ENCODE measurements at places on chromosomes 7 and 10.

DNA sequence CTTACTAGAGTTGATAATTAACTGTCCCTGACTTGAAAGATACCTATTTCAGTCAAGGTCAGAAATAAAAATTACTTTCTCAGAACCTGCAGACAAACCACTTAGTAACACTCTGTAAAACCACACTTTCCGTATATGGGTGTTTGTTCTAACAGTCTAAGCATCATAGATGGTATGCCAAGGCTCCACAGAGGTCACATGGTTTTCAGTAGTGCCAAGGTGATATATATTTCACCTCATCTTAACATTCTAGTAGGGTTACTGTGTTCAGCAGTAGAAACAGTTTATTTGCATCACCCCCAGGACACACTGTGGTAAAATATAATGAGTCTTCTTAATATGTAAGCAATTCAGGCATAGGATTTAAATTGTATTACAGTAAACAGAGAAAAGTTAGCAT lies 61.5 kb downstream of the KCND2 start:
- no peak for DNase-seq

DNA sequence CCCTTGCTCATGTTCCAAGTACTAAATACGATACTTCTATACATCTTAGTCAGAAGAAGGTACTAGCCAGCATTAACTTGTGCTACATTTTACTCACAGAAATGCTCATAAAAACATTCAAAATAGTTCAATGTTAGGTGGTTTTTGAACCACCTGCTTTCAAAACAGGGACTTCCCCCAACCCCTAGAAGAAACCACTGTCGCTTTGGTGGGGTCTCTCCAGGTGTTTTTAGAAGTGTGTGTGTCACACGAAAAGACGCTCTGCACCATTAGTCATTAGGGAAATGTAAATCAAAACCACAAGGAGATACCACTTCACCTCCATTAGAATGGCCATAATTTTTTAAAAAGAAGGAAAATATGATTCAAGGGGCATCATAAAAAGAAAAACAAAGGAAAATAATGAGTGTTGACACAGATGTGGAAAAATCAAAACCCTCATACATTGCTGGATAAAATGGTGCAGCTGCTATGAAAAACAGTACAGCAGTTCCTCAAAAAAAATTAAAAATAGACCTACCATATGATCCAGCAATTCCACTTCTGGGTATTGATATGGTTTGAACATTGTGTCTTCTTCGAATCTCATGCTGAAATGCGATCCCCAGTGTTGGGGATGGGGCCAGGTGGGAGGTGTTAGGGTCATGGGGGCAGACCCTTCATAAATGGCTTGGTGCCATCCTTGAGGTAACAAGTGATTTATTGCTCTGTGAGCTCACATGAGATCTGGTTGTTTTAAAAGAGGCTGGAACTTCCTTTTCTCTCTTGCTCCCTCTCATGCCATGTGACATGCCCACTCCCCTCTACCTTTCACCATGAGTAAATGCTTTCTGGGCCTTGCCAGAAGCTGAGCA lies 74.2 kb downstream of the MALSU1 start:
- no peak for DNase-seq

- no peak for DNase-seq
Measured at GRCh38 chr10:24882047-24882698, 70.2 kb downstream of the PRTFDC1 start.

- DNase-seq: no peak
Measured at GRCh38 chr7:38669965-38670520, 38.9 kb upstream of the AMPH start.

GRCh38 chr7:1245524-1246050 lies 12.9 kb downstream of the UNCX start:
- no peak for DNase-seq

DNA sequence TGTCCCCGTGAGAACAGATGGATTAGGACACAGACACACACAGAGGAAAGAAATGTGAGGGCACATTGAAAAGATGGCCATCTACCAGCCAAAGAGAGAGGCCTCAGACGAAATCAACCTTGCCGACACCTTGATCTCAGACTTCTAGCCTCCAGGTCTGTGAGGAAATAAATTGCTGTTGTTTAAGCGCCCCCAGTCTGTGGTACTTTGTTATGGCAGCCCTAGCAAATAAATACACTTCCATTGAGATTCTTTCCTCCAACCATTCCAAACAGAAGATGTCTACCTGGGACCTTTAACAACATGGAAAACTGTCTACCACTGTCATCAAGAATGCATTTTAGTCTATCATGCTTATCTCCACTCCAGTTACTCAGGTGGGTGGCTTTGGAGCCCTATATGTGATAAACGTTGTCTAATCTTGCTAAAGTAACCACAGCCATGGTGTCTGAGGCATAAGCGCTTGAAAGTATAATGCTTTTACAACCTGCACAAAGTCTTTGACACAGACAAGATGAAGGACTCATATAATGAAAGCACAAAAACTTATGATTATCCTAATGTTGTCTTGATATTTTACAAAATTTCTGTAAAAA lies 244.3 kb downstream of the MTERF1 start:
- no peak for DNase-seq

- DNase-seq: no peak
Measured at GRCh38 chr7:159051916-159052315, 92.8 kb downstream of the VIPR2 start.

DNA sequence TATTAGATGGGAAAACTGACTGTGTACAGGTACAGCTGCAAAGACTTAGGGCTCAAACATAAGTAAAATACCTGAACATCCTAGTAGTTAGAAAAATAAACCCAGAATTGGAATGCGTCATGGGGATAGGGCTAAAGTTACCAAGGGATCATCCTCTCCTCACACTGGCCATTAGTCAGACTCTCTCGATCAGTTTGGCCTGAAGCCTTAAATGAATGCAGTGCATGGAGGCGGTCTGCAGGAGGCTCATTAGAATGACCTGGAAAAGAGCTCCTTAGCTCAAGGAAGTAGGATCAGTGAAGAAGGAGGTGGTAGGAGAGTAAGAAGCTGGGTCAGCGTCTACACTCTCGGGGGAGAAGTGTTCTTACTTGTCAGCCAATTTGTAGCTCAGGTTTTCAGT lies 35.3 kb downstream of the DENND2A start:
- no peak for DNase-seq

DNA sequence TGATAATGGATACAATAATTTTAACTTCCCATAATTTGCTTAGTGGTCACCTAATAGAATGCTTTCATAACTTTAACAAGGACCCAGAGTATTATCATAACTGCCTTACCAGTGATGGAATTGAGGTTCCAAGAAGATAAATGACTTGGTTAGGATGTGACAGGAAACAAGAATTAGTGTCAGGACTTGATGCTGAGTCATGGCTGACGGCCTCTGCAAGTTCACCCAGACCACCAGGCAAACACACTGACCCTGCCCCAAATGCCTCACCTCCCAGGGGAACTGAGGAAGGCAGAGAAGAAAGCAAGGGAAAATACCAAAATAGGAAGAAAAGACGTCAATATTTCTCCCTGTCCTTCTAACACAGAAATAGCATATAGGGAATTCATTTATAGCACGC lies 636.3 kb downstream of the PARD3 start:
- DNase-seq: no peak

DNA sequence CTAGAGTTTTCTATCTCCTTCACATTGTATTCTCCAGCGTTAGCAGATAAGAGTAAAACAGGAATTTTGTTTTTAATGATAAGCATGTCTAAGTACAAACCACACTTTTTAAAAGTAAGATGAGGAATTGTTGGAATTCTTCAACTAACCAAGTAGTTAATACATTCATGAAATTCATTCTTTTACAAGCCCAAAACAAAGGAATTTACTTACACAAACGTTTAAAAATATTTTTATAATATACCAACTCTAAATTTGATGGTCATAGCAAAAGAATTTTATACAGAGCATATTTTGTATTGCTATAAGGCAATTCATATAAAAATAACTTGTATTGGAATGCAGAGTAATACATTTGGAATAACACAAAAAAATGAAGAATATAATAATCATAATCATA lies 51.3 kb downstream of the TWIST1 start:
- DNase-seq: no peak

DNA sequence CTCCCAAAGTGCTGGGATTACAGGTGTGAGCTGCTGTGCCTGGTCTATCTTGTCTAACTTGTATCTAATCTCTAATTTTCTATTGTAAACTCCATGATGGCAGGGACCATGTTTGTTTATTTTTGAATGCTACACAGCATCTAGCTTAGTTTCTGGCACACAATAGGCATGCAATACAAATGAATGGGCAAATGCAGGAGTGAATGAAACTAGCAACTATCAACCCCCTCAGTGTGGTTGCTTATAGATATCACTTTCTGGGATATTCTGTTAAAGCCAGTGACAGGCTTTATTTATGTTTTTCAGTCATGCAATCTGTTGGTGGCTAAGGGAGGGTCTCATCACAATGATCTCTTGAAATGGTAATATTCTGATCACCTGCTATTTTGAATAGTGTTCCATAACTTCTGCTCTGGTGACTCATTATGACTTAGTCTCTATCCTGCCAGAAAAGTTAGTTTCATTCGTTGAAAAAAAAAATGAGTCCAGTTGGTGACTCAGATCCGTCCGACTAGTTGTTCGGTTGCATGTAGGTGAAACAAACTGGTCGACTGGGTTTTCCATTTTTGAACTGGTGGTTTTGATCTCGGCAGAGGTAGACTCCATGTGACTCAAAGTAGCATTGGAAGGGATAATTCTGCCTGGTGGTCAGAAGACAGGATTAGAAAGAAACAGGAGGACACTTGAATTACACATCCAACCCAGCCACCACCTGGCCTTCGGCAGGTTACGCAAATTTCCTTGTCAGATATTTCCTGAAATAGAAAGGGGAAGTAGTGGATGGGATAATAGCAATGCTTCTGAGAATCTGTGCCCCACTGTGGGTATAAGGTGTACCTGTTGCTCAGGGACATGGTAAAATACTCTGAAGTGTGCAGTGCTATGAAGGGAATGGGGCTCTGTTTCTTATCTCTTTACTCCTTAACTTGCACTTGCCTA lies 76.8 kb downstream of the GATA3 start:
- DNase-seq: no peak

GRCh38 chr10:61356354-61356753 lies 96.8 kb downstream of the TMEM26 start:
- no peak for DNase-seq

DNA sequence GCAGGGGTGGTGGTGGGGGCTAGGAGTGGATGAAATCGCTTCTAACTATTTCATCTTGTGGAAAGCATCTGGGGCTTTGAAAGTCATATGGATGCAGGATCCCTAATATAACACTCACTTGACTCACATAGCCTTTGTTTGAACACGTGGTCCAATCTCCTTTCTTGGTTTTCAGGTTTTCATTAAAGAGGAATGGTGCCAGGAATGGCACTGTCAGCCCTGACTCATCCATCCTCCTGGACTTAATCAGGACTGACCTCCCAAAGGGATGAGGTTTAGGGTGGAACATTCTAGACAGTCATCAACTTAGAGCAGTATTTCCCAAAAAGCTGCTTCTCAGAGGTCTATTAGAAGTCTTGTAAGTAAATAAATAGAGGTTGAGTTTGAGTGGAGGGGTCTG lies 162.0 kb upstream of the PLXNA4 start:
- DNase-seq: no peak

- DNase-seq: no peak
Measured at GRCh38 chr7:43742692-43743091, 13.4 kb upstream of the COA1 start.

DNA sequence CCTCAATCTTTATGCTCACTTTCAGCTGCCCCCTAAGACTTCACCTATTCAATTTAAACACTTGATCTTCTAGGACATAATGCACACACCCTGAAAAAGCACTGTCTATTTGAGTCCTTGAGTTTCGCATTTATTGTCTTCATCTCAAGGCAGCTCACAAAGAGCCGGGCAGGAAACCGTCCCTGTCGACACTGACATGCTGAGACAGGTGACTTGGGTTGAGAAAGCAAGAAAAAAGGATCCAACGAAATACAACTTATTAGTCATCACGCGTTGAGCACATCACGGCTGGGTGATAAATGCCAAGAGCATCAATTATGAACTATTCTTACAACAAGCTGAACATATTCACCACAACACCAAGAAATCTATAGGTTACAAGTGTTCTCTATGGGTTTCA lies 91.1 kb downstream of the CALN1 start:
- no peak for DNase-seq

DNA sequence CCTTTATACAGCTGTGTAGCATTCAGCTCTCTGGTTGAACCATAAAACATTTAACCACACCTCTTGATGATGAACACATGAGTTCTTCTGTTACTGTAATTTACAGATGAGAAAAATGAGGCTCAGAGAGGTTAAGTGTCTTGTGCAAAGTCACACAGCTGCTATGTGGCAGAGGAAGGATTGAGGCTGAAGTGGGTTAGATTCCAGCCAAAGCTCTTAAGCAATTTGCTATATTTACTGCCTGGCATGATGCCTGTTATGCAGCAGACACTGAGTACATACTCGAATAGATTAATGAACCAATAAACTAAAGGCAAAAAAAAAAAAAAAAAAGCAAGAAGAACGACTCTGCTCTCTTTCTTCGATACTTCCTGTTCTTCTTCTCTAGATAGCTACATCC lies 35.7 kb downstream of the GFRA1 start:
- no peak for DNase-seq

GRCh38 chr10:127935071-127935561 lies 28.2 kb downstream of the PTPRE start:
- DNase-seq: no peak

DNA sequence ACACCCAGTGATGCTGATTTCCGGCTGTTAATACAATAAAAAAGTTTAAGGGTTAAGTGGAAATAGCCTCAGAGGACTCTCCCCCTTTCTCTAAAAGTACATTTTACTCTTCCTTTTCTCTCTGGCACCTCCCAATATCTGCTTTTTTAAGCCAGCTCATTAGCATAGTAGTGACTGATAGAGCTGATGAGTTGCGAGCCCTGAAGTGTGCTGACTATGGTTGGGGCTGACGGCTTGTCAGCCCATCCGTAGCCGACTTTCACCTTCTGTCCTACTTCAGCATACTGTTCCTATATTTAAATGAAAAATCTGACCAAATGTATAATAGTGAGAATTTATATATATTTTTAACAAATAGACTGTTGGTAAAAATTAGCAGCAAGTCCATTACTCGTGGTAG lies 80.0 kb downstream of the SHH start:
- no peak for DNase-seq

- DNase-seq: no peak
Measured at GRCh38 chr10:98858525-98858924, 377.1 kb downstream of the HPSE2 start.

DNA sequence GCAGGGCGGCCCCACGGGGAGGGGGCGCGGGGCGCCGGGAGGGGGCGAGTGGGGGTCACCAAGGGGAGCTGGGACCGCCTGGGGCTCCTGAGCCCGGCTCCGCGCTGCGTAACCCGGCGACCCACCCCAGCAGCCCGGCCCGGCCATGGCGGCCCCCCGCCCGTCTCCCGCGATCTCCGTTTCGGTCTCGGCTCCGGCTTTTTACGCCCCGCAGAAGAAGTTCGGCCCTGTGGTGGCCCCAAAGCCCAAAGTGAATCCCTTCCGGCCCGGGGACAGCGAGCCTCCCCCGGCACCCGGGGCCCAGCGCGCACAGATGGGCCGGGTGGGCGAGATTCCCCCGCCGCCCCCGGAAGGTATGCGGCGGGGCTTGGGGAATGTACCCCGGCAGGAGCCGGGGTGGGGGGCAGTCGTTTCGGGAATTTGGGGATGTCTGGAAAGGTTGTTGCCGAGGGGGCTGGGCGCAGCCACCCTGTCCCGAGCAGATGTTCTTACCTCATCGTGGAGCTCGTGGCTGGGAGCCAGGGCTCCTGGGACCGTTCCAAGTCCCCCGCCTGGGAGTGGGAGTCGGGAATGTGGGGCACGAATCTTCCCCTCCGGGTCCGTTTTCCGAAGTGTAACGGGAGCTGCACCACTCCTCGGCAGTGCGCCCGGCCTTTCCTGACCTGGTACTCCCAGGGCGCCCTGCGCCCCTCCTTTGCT lies 431 bp downstream of the ZYX start:
- no peak for DNase-seq

- DNase-seq: no peak
Measured at GRCh38 chr7:83054472-83054871, 108.2 kb downstream of the PCLO start.
